ENCODE measurements at places on chromosomes 5 and 9.

DNA sequence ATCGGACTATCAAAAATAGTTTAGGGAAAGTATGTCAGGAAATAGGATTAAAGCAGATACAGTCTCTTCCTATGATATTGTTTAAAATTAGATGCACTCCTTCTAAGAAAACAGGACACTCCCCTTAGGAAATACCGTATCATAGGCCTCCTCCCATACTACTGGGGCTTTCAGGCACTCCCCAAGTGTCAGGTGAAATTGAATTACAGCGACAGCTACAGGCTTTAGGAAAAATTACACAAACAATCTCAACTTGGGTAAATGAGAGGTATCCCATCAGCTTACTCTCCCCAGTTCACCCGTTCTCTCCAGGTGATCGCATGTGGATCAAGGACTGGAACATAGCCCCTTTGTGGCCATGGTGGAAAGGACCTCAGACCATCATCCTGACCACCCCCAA, 110.4 kb upstream of the EPB41L4A start:
- DNase-seq = no peak

GRCh38 chr5:67047160-67047559, 149.4 kb downstream of the CD180 start:
- DNase-seq = no peak

DNA sequence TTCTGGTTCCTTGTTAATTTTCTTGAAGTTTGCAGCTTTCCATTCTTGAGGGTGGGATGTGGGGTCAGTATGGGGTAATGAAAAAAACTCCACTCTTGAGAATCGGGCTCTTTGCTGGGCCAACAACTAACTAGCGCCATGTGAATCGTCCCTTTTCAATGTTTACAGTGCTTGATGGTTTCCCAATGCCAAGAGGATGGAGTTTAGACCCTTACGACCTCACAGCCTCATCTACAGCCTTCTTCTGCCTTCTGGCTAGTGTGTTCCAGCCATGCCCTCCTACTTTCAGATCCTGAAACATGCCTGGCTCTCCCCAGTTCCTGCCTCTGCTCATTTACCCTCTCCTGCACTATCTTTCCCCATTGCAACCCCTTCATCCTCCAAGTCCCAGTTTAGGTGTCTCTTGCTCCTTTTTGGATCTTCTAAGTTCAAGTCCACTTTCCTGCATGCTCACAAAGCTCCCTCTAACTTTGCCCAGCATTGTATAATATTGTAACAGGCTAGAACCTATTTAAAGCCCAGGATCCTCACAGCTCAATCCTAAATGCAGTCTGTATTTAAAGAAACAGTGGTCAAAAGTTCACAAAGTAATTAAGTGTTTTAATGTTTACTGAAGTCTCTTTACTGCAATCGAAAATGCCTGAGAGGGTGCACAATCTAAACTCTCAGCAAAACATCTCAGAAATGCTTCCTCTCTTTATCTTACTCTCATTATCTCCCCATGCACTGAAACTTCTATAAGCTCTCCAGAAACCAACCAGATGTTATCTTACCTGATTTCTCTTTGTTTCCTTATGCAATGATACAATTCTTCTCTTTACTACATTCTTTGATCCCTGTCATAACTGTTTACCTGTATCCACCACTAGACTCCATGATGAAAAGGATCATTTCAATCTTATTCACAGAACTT, 20.6 kb upstream of the CAST start:
- no peak for DNase-seq

- DNase-seq = no peak
Measured at GRCh38 chr9:126226991-126227936, 99.4 kb upstream of the MVB12B start.

- no peak for DNase-seq
Measured at GRCh38 chr5:121408778-121409177, 442.9 kb upstream of the FTMT start.
